Esophagus (tissue), 2 donors: ENCODE measurements at places on chromosomes 1 and 21. TPM values are rescaled to one million over a fixed set of nuclear protein-coding genes. Genes with fewer than 3 reads are reported as not detected.

Gene OPRD1
- polyA plus RNA-seq, result not detected

Gene ERICH3
- 0.02 TPM for polyA plus RNA-seq

Gene DIO1
- polyA plus RNA-seq, result 0.31 TPM

Gene LRP8
- 6.9 TPM for polyA plus RNA-seq

Gene FBXO2
- 7.6 TPM for polyA plus RNA-seq

Gene CD34
- polyA plus RNA-seq, result 10.2 TPM
